Ascending aorta (tissue), 2 donors: ENCODE measurements at places on chromosomes 3 and 15.
A peak's percentile ranks its signal among the peaks of the same experiment; 100 is the strongest.

GRCh38 chr15:58934521-58934920 is 1.0 kb upstream of the SLTM start:
- no peak for DNase-seq

GRCh38 chr3:22101811-22102210 is 350.8 kb upstream of the ZNF385D start:
- no peak for DNase-seq

DNA sequence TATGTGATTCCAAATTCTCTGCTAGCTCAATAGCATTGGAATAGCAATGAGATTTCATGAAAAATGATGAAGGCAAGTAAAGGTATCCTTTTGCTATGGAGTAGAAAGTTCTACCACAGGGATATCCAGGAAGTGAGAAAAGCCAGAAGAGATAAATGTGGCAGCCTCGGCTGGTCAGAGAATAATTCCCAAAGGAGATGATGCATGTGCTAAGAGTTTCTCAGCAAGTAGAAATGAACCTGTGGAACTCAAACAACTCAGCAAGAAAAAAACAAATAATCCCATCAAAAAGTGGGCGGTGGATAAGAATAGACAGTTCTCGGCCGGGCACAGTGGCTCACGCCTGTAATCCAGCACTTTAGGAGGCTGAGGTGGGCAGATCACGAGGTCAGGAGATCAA is 38.2 kb downstream of the ALS2CL start:
- DNase-seq: no peak

DNA sequence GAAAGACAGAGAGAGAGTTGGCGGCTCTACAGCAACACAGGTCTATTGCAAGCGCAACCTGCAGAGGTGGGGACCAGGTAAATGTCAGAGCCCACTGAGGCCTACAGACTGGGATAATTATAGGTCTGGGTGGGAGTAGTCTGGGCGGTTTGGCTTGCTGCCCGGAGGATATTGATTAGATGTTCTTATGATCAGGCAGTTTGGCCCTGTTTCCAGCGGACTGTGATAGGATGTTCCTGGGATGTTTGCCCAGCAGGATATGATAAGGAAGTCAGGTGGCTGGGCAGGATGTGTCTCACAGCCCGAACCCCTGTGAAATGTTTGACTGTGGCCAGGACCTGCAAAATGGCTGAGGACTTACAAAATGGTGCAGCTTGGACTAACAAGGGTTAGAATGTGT is 364.9 kb downstream of the NAALADL2 start:
- DNase-seq: no peak

DNA sequence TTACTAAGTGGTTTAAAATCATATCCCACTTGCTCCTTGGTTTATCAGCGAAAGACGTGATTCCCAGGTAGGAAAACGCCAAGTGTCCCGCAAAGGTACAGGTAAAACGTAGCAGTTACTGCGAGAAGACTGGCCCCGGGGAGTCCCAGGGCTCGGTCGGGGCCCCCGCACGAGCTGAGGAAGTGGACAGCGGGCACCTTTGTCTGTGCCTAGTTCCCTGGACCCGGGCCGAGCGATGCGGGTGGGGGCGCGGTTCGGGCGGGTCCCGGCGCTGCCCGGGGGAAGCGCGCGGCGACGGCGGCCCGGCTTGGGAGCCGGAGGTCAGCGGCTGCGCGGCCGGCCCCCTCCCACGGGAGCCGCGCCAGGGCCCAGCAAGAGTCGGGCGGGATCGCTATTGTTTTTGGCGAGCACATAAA is 864 bp upstream of the NEO1 start:
- DNase-seq: peak; percentile 77

- no peak for DNase-seq
Measured at GRCh38 chr3:47622671-47623461, 44.2 kb upstream of the CSPG5 start.

- no peak for DNase-seq
Measured at GRCh38 chr3:170054204-170054603, 16.4 kb downstream of the GPR160 start.

GRCh38 chr3:165669967-165670366 is 167.3 kb downstream of the BCHE start:
- DNase-seq: no peak

DNA sequence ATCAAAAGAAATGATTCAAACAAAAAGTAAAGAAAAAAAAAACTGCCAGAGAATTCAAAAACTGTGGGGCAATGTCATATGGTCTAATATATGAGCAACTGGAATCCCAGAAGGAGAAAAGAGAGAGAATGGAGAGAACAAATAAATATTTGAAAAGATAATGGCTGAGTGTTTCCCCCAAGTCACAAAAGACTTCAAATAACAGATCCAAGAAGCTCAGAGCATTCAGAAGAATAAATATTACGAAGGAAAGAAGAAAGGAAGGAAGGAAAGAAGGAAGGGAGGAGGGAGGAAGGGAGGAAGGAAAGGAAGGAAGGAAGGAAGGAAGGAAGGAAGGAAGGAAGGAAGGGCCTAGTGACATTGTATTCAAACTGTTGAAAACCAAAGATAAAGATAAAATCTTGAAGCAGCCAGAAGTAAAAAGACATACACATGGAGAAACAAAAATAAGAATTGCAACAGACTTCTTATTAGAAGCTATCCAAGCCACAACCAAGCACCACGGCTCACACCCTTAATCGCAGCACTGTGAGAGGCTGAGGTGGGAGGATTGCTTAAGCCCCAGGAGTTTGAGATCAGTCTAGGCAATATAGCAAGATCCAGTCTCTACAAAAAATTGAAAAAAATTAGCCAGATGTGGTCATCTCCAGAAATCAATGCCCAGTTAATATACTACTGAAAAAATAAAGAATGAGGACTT is 118.9 kb upstream of the IGSF10 start:
- DNase-seq: no peak

DNA sequence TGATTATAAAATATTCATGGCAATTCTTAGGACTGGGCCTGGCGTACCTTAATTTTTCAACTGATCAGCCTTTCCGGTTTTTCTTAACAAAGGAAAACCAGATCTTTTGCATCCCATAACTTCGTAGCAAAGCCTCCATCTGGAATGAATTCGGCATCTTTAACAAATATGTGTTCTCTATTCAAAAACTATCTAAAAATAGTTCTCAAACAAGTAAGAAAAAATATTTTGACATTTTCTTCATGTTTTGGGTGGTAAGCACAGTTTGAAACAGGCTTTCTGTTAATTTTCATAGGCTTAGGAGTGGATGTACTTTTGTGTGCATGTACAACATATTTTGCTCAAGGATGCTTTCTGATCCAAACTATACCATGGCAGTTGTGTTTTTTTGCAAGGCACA is 55.1 kb downstream of the RBMS3 start:
- no peak for DNase-seq

- no peak for DNase-seq
Measured at GRCh38 chr15:77670558-77671361, 38.0 kb upstream of the LINGO1 start.

- DNase-seq: no peak
Measured at GRCh38 chr3:187678726-187679268, 8.6 kb upstream of the SST start.

DNA sequence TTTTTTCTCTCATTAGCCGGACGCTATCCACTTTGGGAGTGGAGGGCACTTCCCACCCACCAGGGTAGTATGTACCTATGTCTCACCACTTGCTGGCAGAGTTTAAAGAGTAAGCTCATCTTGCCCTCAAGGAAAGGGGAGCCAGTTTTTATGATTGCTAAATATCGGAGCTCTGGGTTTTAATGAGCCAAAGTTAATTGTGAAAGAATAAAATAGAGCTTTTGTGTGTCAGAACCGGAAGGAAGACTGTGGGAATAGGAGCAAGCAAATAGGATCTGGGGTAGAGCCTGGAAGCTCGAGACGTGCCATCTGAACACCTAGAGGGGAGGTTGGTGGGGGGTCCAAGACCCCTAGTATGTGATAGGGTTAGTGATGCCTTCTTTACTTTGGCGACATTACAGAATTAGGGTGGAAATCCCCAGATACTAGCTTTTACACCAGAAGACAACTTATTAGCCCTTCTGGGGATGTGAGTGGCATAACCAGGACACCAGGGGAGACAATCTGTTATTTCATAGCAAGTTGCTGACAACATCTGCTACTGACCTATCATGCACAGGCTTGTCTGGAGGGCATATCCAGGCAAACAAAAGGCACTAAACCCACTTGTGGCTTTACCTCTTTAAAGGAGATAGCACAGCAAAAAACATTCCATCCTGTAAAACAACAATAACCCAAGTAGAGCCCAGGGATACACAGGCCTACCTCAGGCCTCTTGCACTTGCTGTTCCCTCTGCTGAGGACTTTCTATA is 333.8 kb downstream of the ZNF621 start:
- no peak for DNase-seq

- no peak for DNase-seq
Measured at GRCh38 chr3:159273070-159273469, 471.2 kb downstream of the MFSD1 start.

GRCh38 chr3:25474052-25474451 is 46.0 kb downstream of the RARB start:
- DNase-seq: no peak

DNA sequence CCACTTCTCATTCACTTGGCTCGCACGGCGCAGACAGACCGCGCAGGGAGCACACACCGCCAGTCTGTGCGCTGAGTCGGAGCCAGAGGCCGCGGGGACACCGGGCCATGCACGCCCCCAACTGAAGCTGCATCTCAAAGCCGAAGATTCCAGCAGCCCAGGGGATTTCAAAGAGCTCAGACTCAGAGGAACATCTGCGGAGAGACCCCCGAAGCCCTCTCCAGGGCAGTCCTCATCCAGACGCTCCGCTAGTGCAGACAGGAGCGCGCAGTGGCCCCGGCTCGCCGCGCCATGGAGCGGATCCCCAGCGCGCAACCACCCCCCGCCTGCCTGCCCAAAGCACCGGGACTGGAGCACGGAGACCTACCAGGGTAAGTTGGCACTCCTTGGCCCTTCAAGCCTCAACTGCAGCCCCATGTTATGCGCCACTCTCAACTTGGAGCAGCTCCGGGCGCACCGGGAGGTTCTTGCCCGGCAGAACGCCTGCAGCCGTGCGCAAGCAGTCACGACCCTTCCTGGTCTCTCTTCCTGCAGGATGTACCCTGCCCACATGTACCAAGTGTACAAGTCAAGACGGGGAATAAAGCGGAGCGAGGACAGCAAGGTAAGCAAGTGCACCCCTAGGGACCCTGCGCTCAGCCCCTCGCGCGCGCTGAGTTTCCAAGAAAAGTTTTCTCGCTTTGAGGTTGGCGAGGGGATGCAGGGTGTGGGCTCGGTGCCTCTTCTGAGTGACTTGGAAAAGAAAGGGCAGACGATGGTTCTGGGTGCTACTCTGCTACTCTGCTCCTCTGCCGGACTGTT is at the start of gene BHLHE40:
Gene BHLHE40 (plus strand): TSS at position 10 of the 801 bp plus-strand sequence. CDS start 282 bp downstream, at position 292.
- peak; percentile 71 for DNase-seq

DNA sequence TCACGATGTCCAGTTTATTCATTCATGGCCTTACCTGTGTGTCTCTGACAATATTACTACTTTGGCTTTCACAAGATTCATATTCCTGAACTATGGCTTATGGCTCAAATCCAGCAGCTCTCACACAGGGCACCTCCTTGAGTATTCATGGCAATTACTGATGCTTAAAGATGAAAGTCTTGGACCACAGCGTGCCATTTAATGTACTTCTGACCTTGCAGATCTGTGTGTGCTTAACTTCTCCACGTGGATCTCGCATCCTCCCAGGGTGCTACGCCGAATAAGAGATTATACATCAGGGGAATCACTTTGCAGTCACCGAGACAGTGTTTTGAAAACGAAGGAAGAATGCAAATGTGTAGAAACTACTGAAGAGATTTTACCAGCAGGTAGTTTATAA is 147.5 kb downstream of the TNIK start:
- no peak for DNase-seq

DNA sequence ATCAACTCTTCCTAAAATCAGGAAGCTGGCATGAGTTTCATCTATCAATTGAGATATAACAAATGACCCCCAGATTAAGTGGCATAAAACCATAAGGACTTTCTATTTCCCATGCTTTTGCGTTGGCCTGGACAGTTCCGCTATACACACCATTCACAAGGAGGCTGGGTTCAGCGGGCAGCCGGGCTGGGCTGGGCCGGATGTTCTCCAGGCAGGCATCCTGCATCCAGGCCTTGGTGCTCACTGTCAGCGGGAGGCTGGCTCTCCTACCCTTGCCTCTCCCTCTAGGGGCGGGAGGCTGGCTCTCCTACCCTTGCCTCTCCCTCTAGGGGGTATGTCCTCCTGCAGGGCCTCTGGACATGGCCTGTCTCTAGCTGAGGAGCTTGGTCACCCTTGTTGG is 266.0 kb upstream of the ARRDC4 start:
- DNase-seq: no peak

DNA sequence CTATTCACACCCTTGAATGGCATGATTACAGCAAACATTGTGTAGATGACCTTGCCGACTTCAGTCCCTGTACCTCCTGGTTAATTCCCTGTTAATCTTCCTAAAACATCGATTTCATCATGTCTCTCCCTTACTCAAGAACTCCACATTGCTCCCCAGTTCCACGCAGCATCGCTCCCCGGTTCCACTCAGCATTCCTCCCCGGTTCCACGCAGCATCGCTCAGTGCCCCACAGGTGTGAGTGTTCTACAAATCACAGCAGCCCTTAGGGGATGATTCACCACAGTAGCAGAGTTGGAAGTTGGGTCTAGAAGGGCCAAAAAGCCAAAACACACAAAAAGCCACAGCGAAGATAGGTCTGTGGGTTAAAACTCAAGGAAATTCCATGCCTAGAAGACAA is 8.6 kb upstream of the TNK2 start:
- no peak for DNase-seq

DNA sequence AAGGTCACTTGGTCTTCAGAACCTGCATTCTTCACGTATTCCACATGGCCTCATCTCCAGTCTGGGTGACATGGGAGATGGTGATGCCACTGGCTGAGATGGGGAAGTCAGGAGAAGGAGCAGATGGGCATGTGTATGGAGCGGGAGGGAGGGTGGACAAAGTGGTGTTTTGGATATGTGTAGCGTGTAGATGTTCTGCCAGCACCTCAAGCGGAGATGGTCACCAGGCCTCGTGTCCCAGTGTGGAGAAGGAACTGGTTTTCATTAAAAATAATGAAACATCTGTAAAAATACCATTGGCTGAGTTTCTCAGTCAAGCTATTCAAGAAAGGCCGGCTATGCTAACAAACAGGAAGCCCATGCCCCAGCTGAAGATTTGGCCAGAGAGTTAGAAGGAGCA is 26.2 kb downstream of the LARP6 start:
- DNase-seq: peak; percentile 21

GRCh38 chr3:142888099-142888480 is 793 bp downstream of the PCOLCE2 start:
- DNase-seq: no peak

GRCh38 chr3:97885931-97886824 is 64.4 kb downstream of the CRYBG3 start:
- no peak for DNase-seq

GRCh38 chr15:71091601-71092000 is 23.7 kb upstream of the THSD4 start:
- DNase-seq: no peak
